ENCODE measurements at places on chromosomes 3 and 15.

GRCh38 chr3:194057570-194058188 is 78.3 kb upstream of the HES1 start:
- DNase-seq = no peak

DNA sequence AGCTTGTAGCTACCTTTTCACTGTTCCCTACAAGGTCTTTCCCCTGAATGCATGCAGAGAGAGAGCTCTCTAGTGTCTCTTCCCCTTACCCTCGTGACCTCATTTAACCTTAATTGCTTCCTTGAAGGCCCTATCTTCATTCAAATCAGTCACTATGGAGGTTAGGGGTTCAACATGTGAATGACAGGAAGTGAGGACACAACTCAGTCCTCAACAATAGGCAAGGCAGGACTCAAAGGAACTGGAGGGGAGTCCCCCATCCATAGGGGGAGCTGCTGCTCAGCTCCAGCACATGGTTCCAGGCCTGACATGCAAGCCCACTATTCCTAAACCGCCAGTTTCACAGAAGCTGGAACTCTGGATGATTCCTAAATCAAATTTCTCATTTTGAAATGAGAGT is 33.8 kb upstream of the GYG1 start:
- DNase-seq = no peak

GRCh38 chr3:11381141-11381540 is 108.9 kb downstream of the ATG7 start:
- DNase-seq = no peak

DNA sequence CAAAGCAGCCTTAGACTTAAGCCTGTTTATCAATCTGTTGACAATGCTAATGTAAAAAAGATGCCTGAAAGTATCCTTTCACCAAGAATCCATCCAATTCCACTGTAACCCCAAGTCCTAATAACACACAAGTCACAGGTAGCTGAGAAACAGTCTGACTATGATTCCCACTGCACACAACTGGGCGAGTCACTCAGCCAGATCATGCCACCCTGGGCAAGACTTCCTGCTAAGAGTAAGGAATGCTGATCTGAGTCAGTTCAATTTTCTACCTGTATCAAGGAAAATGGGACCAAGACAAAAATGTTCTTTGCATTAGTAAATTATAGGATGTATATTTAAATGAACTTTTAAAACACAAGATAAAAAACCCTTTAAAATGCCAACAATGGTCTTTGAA is 33.3 kb downstream of the NPTN start:
- DNase-seq = no peak

GRCh38 chr15:98954411-98954810 is 53.2 kb downstream of the PGPEP1L start:
- DNase-seq = no peak

- DNase-seq = no peak
Observed at GRCh38 chr3:100046986-100047385, 67.3 kb downstream of the FILIP1L start.

GRCh38 chr3:194559530-194559929 is 72.7 kb upstream of the ATP13A3 start:
- DNase-seq = no peak

DNA sequence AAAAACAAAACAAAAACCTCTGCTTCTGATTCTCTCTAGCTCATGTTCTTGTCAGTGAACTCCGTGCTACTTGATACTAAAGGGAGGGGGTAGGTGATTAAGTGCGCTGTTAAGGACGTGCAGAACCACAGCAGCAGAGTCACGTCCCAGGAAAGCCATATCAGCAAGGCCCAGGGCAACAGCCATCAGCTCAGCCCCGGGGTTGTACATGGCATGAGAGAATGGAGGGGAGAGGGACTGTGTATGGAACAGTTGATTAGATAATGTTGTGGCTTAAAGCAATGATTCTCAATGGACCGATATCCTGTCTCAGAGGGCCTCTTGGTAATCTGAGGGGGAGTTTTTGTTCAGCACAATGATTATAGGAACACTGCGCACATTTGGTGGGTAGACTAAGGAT is 27.6 kb downstream of the C2CD4A start:
- no peak for DNase-seq

DNA sequence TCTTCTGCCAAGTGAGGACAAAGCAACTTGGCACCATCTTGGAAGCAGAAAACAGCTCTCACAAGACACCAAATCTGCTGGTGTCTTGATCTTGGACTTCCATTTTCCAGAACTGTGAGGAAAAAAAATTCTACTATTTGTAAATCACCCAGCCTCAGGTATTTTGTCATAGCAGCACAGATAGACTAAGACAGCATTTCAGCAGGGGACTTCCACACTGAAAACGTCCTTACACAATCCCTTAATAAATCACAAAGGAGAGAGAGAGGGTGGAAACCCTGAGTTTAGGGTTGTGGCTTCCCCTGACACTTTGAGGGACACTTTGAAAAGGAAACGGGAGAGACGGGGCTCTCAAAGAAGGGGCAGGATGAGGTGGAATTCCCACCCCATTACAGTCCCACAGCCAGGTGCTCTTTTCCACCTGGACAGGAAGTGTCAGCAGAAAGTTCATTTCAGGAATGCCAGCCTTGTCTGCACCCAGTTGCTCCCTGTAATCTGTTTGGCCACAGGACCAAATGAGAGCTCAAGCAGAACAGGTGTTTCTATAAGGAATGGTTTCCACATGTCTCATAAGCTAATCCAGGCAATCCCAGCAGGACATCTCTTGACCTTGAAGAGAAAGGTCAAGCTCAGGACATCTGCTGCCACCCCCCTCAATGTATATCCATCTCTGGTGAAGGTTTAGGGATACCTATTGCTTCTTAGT is 51.3 kb downstream of the MYLK start:
- DNase-seq = no peak

DNA sequence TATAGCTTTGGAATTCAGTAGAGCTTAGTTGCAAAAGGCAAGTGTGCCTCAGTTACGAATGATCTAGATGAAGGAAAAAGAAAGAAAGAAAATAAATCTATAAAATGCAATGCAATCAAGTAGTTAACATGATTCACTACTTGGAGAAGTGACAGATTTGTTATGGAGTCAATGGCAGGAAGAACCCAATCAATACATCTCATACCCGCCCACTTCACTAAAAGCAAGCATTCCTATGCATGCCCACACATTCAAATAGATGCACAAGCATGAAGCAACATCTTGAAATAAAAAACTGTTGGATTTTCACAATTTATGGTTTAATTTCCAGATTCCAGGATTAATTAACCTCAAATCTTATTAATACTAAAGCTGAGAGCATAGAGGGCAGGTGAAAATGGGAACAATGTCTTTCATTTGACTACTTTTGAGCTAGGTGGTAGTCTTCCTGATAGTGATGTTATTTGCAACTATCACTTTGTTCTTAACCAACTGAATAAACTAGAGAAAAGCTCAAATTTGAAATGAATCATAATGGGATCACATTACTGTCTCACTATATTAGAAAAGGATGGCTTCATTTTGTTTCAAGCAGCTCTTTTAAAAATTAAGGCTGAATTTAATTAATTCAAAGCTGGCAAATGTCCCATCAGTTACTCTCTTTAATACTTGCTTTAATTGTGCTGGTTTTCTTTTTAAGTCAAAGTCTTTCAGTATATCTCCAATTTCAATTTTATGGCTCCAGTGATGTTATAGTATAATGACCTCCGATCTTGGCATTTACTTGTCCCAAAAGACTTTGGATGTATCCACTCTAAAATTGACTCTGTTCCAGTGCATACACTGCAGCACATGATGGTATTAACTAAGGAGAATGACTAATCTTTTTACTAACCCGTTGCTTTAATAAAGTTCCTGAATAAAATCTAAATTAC is 46.7 kb upstream of the CCDC50 start:
- no peak for DNase-seq

DNA sequence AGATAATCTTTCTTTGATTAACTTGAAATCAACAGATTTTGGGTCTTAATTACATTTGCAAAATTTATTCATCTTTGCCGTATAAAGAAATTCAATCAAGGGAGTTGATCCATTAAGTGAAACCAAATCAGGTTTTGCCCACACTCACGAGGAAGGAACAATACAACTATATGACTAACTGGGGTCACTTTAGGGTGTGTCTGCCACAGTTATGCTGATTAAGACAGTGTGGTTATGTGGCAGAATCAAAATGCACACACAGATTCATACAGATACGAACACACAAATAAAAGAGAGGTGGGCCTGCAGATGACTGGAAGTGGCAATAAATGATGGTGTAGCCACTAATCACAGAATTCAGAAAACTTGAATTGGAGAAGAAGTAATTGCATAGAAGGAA is 543.5 kb downstream of the GABRG3 start:
- DNase-seq = no peak

GRCh38 chr15:62833646-62834045 is 208.9 kb upstream of the TPM1 start:
- DNase-seq = no peak

DNA sequence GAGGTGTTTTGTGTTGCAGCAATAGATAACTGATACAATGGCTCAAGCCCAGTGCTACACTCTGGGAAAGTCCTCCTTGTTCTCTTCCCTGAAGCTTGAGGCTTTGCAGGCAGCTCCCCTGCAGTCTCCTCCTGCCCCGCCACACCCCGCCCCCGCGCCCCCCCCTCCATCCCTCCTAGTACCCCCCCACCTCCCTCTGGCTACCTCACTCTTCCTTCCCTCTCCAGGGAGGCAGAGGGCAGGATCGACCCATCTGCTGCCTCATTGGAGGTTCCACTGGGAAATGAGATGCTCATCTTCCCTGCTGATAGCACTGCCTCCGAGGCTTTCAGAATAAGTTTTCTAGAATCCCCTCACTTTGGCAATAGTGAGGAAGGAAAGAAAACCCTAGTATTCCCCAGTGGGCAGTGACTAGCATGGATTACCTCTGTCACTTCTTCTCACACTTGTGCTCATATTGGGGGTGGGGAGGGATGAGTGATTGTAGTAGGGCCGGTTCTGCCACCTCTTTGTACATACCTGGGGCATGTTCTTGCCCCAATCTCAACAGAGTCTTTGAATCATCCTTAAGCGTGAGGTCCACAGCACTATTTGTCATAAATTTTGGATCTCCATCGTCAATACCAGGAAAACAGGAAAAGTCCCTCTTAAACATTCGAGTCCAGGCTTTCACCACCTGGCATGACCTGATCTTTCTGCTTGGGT is 16.3 kb upstream of the RAB7A start:
- no peak for DNase-seq

GRCh38 chr3:13673207-13673606 is 124.3 kb downstream of the FBLN2 start:
- DNase-seq = no peak

- DNase-seq = no peak
Observed at GRCh38 chr15:29066310-29066709, 180.5 kb downstream of the APBA2 start.

DNA sequence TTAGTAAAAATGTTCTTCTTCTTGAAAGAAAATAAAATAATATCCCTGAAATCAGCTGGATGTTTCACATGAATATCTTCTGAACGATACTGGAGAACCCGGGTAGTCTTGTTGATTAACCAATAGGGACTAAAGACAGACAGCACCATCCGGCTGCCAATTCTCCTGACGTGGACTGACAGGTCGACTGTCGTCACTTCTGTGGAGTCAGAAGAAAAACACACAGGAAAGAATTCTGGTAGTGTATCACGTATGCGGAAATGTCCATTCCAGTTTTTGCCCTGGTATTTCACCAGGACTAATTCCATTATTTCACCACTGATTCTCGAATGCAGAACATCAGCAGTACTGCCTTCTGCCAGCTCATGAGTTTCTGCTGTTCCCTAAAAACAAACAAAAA is 144.6 kb downstream of the VPS13C start:
- DNase-seq = no peak

DNA sequence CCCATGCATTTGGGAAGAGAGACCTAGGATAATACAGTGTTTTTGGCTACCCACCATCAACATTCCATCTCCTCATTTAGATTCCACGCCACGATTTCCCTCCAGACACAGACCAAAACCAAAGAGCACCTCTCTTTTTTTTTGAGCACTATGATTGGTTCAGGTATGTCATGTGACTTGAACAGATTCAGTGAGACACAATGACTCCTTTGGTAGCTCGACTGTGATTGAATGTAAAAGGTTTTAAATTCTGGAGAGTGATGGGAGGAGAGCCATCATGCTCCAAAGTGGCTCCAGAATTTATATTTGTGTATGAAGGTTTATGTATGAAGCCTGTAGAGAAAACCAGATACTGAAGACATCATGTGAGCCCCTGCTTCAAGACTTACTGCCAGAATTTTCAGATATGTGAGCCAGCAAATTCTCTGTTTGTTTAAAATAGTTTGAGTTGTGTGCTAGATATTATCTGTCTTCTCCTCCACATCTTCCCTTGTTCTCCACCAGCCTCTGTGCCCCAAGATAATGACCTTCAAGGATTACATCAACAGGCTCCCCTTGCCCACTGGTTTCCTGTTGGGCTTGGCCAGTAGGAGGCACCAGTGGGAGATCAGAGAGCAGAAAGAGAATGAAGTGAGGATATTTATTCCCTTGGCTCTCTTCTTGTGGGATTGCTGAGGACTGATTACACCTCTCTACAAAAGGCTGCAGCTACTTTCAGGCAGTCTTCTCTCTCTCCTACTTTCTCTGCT is 12.5 kb downstream of the MYD88 start:
- no peak for DNase-seq

DNA sequence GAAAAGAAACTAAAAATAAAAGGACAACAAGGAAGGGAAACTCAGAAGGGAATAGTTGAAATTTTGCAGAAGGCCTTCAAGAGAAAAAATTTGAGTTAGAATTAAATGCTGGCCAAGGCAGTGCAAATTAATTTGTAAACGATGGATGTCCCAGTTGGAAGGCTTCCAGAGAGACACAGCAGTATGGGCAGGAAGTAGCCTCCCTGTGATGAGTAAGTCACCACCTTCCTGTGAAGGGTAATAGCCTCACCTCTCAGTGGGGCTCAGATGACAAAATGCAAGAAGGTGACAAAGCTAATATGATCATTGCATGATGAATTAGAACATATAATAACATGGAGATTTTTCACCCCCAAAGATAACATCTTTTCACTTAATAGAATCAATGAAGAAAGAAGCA is 27.3 kb upstream of the TMCO5A start:
- DNase-seq = no peak

GRCh38 chr3:150371741-150372254 is 36.3 kb upstream of the TSC22D2 start:
- DNase-seq = no peak

- DNase-seq = no peak
Observed at GRCh38 chr15:76566276-76566675, 229.7 kb downstream of the ISL2 start.

DNA sequence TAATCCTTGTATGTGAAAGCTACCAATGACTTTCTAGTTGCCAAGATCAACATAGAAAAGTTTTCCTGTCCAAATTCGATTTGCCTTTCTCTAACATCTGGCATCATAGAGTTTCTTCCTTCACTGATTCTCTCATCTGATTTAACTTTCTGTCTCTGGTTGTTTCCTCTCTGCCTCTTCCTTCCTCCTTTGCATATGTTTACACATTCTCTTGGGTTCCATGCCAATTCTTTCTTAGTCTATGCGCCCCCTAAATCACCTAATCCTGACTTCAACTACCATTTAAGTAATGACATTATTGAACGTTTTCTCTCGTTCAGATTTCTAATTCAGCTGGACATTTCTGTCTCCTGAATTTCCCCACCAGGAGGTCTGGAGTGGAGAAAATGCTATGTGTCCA is 561.9 kb upstream of the TGFBR2 start:
- no peak for DNase-seq

GRCh38 chr15:62901909-62902546 is 140.5 kb upstream of the TPM1 start:
- DNase-seq = no peak

All from cortex of kidney (tissue), 1 donor.